Natural killer cell treated with Interleukin-12 subunit alpha and Interleukin-12 subunit beta and Interleukin-15 and Interleukin-18, amount 100 ng/mL, for 72 hours (primary cell): ENCODE measurements at places on chromosomes 11 and 22. TPM values are rescaled to one million over a fixed set of nuclear protein-coding genes. Genes with fewer than 3 reads are reported as not detected.

- DNase-seq, result peak; percentile 58
Measured at GRCh38 chr11:126339073-126339862, 16.2 kb upstream of the ST3GAL4 start.

- no peak for DNase-seq
Measured at GRCh38 chr11:102138670-102139069, 28.4 kb downstream of the YAP1 start.

DNA sequence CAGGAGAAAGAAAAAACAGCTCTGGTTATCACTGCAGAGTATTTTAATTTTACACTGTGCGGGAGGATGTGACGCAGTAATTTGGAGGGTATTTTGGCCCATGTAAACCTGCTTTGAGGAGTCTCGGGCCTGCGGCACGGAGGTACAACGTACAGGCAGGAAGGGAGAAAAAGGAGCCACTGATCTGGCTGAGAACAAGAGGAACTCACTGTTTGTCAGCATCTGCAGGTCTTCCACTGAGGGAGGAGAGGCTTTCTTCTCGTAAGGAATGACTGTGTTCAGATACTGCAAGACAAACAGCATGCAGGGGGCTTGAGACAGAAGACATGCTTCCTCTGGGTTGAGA lies 44.0 kb downstream of the FEZ1 start:
- no peak for DNase-seq

SMC1B gene
- total RNA-seq, result 0.14 TPM

DNA sequence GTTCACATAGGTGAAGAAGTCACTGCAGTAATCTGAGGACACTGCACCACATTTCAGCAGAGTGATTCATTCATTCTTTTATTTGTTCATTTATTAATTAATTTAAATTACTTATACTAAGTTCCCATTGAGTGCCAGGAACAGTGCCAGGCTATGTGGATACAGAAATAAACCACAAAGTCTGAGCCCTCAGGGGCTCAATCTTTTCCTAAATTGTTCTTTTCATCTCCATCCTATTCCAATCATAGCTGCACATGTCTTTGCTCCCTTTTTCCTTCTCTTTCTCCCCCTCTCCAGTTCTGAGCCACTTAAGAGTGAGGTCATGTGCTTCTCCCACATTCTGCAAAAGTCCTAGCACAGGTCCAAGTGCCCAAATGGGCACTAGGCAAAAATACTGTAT lies 4.9 kb downstream of the SYTL2 start:
- DNase-seq, result no peak
